8988T (cell line): ENCODE measurements at places on chromosomes 1 and 21.

DNA sequence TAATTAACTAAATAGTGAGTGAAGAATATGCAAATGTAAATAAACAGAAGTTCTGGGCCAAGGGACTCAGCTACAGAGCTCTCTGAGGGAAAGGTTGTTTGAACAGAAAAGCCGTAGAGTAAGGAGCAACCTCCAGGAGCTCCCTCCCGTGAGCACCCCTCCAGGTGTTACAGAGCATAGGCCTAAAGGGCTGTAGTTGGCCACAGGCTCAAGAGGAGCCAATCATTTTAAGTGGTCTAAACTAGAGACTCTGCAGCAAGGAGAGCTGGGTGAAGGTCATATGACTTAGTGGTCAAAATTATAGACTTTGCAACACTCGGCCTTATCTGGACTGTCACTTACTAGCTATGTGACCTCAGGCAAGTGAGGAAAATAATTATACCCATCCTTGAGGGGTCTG lies 19.1 kb upstream of the RXRG start:
- no peak for DNase-seq

- no peak for DNase-seq
Measured at GRCh38 chr1:6704746-6705145, 3.1 kb upstream of the DNAJC11 start.

GRCh38 chr1:6180268-6180706 lies at the start of gene CHD5:
CHD5 (minus strand) TSS chr1:6180321; CDS start chr1:6180023, 298 bp downstream.
- DNase-seq, result peak; percentile 57

DNA sequence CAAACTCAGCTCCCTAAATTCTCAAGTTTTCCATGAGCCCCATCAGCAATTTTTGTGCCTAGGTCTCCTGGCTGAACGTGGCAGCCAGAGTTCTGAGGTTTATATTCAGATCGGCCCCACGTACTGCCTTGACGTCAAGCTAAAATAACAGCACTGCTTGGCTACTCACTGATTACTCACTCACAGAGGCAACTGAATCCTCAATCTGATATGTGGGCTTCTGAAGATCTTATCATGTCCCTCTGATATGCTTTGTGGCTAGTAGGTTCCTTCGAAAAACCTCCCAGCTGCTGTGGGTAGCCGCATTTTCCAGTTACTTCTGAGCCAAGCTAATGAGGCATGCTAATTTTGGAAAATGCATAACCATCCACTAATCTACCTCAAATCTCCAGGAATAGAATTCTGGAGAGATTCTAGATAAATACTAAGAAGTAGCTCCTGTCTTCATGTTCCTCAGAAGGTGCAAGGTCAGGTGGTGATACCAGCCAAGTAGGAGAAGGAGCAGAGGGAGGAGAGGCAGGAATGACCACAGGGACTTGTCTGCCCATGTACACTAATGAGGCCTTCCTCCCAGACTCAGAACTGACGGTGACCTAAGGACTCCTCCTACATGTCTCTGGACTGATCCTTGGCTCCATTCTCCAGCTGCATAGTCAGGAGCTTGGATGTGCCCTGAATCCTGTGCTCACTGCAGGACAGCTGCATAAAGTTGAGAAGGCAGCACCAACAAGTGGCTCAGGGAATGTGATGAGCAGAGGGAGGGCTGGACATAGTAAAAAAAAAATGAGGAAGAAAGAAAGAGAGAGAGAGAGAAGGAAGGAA lies 263.7 kb downstream of the TNR start:
- DNase-seq, result no peak

GRCh38 chr1:216960716-216961115 lies 237.5 kb upstream of the ESRRG start:
- no peak for DNase-seq

- no peak for DNase-seq
Measured at GRCh38 chr1:104593413-104594187, 843.9 kb downstream of the AMY1C start.

DNA sequence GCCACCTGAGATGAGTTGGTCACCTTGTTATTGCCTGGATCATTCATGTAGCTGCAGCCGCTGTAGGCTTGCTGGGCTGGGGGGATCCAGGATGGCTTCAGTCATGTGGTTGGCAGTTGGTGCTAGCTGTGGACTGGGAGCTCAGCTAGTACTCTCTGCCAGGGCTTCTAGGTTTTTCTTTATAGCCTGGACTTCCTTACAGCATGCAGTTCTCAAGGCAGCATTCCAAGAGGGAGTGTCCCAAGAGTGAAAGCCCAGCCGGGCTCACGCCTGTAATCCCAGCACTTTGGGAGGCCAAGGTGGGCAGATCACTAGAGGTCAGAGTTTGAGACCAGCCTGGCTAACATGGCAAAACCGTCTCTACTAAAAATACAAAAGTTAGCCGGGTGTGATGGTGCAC lies 23.7 kb upstream of the ACTL8 start:
- no peak for DNase-seq

DNA sequence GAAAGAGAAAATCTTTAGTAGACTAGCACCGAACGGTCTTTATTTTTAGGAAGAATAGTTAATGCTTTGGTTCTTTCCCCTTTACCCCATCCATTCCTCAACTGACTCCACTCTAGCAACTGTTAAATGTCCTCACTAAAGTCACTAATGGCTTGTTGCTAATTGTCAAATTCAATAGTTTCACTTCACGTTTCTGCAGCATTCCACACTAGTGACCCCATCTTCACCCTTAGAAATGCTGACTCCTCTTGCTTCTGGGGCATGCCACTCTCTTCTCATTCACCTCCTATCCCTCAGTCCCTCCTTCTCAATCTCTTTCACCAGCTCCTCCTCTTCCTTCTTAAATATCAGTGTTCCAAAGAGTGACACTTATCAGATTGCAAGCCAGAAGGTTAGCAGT lies 19.4 kb upstream of the CADM3 start:
- no peak for DNase-seq

GRCh38 chr1:44321466-44321865 lies 33.6 kb downstream of the ERI3 start:
- DNase-seq, result no peak

- DNase-seq, result no peak
Measured at GRCh38 chr1:209218981-209219380, 364.5 kb upstream of the CAMK1G start.

- no peak for DNase-seq
Measured at GRCh38 chr1:244088161-244088560, 37.1 kb downstream of the ZBTB18 start.

DNA sequence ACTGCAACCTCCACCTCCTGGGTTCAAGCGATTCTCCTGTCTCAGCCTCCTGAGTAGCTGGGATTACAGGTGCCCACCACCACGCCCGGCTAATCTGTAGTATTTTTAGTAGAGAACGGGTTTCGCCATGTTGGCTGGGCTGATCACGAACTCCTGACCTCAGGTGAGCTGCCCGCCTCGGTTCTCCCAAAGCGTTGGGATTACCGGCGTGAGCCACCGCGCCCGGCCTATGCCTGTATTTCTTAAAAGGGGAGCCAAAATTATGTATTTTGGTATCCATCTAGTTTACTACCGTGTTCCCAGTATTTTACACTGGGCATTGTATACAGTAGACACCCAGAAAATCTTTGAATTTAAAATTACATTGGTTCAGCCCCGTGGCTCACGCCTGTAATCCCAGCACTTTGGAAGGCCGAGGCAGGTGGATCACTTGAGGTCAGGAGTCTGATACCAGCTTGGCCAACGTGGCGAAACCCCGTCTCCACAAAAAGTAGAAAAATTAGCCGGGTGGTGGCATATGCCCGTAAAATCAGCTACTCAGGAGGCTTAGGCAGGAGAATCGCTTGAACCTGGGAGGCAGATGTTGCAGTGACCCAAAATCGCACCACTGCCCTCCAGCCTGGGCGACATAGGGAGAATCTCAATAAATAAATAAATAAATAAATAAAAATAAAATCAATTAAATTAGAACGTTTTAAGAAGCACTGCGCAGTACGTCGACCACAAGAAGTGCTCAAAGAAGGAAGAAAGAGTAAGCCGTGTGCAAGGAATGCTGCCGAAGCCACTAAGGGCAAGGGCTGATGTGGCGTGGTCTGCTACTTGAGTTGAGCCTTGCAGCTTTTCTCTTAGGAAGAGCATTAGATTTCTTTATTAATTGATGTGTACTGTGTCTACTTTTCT lies 1.5 kb upstream of the THRAP3 start:
- DNase-seq, result no peak

DNA sequence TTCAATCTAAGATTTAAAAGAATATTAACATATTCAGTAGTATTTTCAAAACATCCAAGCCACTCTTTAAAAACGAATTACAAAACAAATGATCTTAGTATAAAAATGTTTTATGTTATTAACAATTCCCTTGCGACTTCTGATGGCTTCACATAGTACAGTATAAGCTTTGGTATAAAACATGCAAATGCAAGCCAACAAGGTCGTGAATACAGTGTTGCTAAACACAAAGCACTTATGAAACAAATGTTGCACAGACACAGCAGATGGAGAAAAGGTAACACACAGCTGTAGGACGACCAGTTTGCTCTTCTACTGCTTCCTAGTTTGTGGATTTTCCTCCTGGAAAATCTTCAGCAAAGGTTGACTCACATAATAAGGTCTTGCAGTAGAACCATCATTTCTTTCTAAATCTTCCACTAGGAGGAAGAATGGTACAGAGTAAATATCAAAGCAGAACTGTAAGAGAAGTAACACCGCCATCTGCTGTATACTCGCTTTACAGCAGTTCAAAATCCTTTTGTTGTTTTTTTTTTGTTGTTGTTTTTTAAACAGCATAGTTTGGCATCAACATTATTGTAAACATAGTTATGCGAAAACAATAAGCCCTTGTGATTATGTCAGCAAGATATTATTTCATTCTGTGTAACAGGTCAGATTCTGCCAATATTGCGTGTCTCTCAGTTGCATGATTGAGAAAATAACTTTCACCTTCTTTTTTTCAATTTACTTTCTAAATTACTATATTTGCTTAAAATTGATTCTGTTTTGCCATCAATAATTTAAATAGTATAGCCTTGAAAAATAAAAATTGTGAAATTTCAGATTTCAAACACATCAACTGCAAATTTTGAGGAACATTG lies 69.5 kb downstream of the LHX8 start:
- peak; percentile 14 for DNase-seq

DNA sequence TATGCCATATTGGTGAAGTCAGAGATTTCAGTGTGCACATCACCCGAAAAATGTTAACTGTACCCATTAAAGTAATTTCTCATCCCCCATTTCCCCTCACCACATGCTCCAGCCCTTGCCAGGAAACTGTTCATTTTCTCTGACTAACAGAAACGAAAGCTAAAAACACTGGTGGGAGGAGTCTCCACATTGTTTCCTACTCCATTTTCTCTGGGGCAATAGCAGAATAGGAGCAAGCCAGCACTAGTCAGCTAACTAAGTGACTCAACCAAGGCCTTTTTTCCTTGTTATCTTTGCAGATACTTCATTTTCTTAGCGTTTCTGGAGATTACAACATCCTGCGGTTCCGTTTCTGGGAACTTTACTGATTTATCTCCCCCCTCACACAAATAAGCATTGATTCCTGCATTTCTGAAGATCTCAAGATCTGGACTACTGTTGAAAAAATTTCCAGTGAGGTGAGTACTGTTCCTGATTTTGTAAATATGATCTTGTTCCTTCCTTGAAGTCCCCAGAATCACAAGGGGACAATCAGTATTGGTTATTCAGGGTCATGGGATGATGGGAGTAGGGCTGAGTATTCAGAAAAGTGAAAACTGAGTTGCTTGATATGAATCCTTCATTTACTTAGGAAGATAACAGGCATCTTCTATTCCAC lies at the start of gene IFI16:
TSS of gene IFI16 (plus strand) at position 204 of the 658 bp plus-strand sequence. CDS start 4,774 bp downstream, outside the sequence.
- DNase-seq, result no peak
